Stimulated activated CD4-positive, alpha-beta T cell treated with anti-CD3 and anti-CD28 coated beads, Interleukin-15, amount 100 ng/mL, for 1 hour (primary cell): ENCODE measurements at places on chromosomes 3 and 15.

DNA sequence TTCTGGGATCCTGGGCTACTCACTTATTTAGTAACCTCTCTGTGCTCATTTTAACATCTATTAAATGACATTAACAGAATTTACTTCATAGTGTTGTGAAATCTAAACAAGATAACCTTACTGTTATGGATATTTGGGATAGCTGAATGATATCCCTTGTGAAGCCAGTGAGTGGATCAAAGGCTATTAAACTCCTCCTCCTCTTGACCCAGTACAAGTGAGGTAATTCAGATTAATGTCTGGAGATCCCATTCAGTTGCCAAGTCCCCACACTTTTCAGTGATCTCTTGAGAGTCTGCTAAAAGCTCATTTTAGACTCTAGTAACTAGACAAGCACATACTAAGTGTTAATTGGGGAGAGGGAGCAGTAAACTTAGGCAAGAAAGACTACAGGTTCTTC is 2.5 kb upstream of the ANKRD28 start:
- DNase-seq: no peak

DNA sequence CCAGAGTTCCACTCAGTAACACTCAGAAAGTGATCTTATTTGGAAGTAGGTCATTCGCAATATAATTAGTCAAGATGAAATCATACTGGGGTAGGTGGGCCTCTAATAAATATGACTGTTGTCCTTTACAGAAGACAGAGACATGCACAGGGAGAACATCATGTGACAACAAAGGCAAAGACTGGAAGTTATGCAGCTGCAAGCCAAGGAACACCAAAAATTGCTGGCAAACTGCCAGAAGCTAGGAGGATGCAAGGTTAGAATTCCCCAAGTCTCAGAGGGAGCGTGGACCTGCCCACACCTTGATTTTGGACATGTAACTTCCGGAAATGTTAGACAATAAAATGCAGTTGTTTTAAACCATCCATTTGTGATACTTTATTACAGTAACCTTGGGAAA is 471.5 kb upstream of the AGTR1 start:
- no peak for DNase-seq

DNA sequence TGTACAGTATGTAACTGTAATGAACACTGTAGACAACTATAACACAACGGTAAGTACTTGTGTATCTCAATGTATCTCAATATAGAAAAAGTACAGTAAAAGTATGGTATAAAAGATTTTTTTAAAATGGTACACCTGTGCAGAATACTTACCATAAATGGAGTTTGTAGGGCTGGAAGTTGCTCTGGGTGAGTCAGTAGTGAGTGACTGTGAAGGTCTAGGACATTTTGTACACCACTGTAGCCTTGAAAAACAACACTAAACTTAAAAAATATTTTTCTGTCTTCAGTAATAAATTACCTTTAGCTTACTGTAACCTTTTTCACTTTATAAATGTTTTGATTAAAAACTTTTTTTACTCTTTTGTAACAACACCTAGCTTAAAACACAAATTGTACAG is 142.9 kb downstream of the ATG7 start:
- no peak for DNase-seq

DNA sequence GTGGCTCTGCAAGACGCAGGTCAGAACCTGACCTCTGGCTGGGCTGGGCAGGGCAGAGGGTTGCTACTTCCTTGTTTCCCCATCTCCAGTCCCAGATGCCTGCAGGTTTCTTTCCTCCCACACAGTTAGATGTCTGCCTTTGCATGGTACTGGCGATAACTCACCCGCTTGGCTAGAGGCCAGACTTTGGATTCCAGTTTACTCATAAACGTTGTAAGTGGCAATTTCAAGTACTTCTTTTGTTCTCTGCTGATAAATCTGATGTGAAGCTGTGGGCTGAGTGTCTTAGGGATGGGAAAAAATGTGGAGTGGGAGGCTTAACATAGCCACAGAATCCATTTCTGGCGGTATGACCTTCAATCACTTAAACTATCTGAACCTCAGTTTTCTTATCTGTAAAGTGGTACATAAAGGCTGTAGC is 194.2 kb downstream of the EBLN2 start:
- no peak for DNase-seq

DNA sequence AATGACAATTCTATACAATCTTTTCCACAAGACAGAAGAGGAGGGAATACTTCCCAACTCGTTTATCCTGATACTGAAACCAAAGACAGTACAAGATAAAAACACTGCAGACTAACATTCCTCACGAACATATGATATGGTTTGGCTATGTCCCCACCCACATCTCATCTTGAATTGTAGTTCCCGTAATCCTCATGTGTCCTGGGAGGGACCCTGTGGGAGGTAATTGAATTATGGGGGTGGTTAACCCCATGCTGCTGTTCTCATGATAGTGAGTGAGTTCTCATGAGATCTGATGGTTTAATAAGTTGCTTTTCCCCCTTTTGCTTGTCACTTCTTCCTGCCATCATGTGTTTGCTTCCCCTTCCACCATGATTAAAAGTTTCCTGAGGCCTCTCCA is 83.9 kb upstream of the PROK2 start:
- no peak for DNase-seq

GRCh38 chr15:24899795-24900194 is 55.0 kb upstream of the SNRPN start:
- no peak for DNase-seq

DNA sequence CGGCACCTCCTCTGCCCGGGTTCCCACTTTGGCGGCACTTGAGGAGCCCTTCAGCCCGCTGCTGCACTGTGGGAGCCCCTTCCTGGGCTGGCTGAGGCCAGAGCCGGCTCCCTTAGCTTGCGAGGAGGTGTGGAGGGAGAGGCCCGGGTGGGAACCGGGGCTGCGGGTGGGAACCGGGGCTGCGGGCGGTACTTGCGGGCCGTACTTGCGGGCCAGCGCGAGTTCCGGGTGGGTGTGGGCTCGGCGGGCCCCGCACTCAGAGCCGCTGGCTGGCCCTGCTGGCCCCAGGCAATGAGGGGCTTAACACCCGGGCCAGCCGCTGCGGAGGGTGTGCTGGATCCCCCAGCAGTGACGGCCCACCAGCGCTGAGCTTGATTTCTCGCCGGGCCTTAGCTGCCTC is 14.4 kb upstream of the DAPK2 start:
- no peak for DNase-seq

DNA sequence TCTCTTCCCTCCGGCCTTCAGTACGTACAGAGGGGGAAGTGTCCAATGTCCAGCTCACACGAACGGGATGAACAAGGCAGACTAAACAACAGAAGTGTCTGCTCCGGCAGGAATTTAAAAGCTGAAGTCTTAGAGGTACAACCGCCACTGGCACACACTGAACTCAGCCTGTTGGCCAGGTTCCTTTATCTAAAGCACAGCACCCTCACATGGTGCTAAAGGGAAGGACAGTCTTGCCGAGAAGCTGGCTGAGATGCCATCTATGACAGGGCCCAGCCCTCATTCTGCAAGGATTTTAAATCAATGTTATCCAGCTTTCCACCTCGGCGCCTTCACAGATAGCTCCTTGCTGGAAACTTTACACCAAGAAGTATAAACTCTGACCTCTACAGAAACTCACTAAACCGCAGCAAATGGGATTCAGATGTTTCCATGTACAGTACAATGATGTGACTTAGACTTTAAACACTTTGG is 2.8 kb downstream of the ADAMTS17 start:
- peak; percentile 30 for DNase-seq
